Activated T-helper 9 cell treated with anti-CD3 and anti-CD28 coated beads, Interleukin-2, amount 50 U/mL, for 16 hours (primary cell): ENCODE measurements at places on chromosomes 5 and 9.
A peak's percentile ranks its signal among the peaks of the same experiment; 100 is the strongest.

DNA sequence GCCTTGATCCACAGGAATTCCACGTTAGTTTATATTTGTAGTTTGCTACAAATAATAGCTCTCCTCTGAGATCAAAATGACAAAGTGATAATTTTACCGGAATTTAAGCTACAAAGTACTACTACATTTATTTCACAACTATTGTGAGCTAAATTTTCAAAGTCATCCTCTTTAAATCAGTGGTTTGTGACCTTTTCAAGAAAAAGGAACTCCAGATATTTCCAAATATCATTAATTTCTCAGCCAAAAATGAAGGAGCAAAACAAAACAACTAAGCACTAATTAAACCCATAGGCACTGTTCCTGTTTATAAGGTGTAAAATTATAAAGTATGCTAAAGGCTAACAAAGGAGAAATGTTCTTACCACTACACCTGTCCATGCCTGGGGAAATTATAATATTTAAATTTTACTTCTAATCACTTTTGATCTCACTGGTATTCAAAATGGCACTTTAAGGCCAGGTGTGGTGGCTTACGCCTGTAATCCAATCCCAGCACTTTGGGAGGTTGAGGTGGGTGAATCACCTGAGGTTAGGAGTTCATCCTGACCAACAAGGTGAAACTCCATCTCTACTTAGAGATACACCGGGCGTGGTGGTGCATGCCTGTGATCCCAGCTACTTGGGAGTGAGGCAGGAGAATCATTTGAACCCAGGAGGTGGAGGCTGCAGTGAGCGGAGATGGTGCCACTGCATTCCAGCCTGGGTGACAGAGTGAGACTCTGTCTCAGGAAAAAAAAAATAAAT, 77.5 kb downstream of the CEMIP2 start:
- DNase-seq: no peak

- no peak for DNase-seq
Measured at GRCh38 chr5:102762562-102763227, 7.6 kb downstream of the PAM start.

- no peak for DNase-seq
Measured at GRCh38 chr9:135521608-135522095, 412 bp downstream of the LCN1 start.

- no peak for DNase-seq
Measured at GRCh38 chr5:14211818-14212803, 69.0 kb downstream of the TRIO start.

GRCh38 chr9:122929796-122930354, 1.4 kb downstream of the ZBTB26 start:
- no peak for DNase-seq

GRCh38 chr5:165757791-165758190, 2252.4 kb downstream of the MAT2B start:
- DNase-seq: no peak

- DNase-seq: no peak
Measured at GRCh38 chr5:117473165-117473564, 898.5 kb upstream of the SEMA6A start.

DNA sequence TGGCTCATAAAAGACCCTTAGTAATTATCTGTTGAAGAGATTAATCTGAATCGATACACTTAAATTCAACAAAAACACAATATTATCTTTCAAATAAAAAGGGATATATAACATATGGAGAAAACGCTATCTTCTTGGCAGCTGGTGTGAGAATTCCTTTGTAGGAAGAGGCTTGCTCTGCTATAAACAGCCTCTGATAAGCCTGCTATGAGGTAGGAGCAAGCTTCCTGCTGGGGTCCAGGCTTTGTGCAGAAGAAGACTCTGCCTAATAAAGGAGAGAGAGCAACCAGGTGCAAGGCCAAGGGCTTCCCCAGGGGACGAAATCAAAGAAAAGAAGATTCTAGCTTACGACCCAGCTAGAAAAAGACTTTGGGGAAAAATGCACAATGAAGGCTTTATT, 43.3 kb upstream of the SSBP2 start:
- DNase-seq: no peak

DNA sequence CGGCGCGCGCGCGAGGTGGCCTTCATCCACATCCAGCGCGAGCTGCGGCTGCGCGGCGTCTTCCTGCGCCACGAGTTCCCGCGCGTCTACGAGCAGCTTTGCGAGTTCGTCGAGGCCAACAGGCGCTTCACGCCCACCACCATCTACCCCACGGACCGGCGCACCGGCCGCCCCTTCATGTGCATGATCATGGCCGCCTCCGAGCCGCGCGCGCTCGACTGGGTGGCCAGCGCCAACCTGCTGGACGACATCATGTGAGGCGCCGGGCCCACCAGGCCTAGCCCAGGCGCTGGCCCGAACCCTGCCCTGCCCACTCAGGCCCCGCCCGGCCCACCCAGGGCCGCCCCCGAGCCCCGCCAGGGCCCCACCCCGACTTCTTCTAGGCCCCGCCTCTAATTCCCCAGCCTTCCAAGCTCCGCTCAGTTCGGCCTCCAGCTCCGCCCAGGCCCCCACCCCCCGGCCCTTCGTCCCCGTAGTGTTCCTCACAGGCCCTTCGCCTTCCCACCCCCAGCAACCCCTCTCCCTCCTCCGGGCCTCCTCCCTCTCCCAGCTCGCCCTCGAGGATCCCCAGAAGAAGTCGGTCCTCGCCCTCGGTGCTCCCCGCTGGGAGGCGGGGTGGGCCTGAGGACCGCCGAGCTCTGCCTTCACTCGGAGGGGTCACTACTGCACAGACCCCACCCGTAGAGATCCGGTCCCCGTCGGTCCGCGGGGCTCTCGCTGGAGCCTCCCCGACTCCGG, 2.0 kb upstream of the PHPT1 start:
- DNase-seq: no peak

GRCh38 chr5:123112196-123112595, 23.2 kb downstream of the PRDM6 start:
- DNase-seq: no peak

DNA sequence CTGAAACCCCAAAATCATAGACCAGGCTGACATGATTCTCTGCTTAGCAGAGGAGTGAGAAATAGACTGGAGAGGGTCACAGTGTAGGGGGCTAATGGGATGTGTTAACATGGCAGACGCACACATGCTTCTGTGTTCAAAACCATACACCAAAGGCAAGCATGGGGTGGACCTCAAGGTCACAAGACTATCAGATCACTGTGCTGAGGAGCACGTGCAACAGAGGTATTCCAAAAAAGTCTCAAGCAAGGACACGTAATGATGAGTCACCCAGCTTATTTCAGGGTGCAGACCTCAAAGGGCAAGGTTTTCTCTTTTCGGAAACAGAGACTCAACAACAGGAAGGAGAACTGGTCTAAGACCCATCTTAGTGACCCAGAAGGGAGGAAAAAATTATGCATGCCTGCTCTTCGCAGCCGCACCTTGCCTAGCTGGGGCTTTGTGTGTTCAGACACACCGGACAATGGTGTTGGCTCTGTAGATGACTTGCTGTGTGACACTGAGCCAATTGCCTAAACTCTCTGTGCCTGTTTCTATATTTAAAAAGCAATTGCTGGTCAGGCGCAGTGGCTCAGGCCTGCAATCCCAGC, 20.3 kb downstream of the WHRN start:
- DNase-seq: peak; percentile 16

DNA sequence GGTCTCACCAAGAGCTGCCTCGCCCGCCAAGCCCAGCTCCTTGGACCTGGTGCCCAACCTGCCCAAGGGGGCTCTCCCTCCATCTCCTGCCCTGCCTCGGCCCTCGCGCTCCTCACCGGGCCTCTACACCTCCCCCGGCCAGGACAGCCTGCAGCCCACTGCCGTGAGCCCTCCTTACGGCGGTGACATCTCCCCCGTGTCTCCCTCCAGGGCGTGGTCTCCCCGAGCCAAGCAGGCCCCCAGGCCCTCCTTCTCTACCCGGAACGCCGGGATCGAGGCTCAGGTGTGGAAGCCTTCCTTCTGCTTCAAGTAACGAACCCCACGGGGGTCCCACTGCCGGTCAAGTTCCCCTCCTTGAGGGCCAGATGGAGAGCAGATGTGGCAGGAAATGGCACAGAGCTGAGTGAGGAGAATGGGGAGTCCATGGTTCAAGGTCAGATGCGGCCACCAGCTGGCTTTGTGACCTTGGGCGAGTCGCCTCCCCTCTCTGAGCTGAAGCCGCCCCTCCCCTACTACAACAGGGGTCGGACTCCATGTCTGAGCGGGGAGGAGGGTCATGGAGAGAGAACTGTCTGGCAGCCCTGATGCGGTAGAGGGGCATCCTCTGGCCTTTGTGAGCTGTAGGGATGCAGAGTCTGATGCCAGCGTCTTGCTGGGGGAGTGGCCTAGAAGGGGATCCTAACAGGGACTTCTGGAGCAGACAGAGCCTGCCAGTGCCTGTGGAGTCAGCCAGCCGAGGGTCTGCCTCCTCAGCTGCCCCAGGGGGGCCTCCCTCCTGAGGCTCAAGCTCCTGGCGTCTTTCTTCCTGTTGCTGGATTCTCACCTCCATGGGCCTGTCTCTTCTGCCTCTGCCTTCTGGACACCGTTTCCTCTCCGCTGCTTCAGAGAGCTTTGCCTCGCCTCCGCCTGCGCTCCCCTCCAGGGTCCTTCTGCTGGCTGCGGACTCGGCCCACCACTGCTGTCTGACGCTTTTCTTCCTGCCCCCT, 9.9 kb downstream of the SYNPO start:
- DNase-seq: no peak

GRCh38 chr5:3194271-3194670, 401.4 kb upstream of the IRX1 start:
- DNase-seq: no peak

- DNase-seq: no peak
Measured at GRCh38 chr5:107072440-107072839, 598.3 kb downstream of the EFNA5 start.

GRCh38 chr5:114007678-114008077, 354.2 kb upstream of the KCNN2 start:
- DNase-seq: no peak

GRCh38 chr9:89428901-89429890, 68.7 kb downstream of the SEMA4D start:
- no peak for DNase-seq

DNA sequence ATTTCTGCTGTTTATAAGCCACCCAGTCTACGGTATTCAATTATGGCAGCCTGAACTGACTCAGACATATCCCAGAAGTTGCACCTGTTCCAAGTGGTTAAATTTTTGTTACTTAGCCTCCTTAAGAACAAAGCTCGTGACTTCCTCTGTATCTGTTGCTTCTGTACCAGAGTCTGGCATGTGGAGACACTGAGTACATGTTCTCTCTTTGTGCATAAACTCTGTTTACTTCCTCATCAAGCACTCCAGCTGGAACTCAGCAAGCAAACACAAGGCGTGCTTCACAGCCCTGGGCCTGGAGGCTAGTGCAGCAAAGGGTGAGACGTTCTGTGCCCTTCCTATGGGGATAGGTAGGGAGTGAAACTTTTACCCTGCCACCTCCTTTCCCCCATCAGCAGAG, 19.0 kb downstream of the C9orf152 start:
- no peak for DNase-seq

DNA sequence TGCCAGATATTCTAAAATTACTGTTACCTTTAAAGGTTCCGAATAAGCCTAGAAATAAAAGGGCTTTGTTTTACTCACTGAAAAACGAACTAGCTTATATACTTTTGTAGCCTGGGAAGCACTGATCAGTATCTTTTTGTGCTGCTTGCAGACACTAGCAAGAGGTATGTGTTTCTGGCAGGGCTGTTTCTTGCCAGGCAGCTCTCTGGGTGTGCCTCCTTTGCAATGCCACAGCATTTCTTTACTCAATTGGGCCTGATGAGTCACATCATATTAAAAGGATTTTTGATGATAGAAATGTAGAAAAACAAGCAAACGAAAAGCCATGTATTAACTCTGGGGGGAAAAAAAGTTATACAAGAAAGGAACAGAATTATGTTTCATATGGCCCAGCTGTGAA, 35.6 kb downstream of the CD180 start:
- DNase-seq: no peak

GRCh38 chr9:8769153-8769552, 969.6 kb upstream of the DMAC1 start:
- no peak for DNase-seq

DNA sequence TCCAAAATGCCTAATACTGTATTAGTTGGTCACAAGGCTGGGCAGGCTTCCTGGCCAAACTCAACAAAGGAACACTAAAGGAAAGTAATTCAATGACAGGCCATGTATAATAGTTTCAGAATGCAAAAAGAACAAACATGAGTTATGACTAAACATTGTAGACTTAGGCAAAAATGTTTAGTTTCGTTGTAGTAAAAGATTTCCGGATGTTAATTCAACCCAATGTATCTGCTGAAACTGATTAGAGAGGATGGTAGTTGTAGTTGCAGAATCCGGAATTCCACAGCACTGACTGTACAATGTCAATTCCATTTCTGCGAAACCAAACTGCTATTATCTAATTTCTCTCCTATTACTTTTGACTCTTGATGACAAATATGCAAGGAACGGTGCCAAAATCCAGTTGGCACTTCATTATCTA, 117.9 kb upstream of the FST start:
- DNase-seq: no peak

- DNase-seq: no peak
Measured at GRCh38 chr9:75184471-75184870, 96.2 kb downstream of the OSTF1 start.

DNA sequence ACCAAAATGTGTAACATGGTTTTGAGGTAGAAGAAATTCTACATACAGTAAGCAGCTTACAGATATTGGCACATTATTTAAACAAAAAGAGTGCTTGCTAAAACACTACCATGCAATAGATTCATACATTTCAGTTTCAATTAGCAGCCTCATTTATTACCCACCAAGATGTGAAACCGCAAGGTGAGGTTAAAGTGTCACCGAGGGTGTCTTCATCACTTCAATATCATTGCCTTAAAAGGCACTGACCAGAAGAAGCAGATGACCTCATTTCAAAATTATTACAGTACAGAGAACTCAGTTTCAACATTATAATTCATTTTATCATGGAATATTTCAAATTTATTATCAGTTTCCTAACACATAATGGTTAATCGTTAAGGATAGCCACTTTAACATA, 302.2 kb downstream of the ISL1 start:
- DNase-seq: no peak

GRCh38 chr5:123036391-123037103, at the start of gene PPIC:
Gene PPIC (minus strand): TSS chr5:123036725. CDS start chr5:123036625, 100 bp downstream.
- no peak for DNase-seq

DNA sequence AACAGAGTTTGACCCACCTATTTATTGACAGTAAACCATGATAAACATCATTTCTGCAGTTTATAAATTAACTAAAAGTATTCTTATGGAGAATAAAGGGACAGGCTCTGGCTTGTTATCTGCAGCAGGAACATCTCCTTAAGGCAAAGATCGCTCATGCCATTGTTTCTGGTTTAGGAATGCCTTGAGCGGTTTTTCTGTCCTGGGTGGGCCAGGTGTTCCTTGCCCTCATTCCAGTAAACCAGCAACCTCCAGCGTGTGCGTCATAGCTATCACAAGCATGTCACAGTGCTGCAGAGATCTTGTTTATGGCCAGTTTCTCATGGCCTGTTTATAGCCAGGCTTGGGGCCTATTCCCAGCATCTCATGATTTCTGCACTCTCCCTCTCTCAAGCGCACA, 521.7 kb downstream of the HINT1 start:
- DNase-seq: no peak
